ENCODE measurements at places on chromosomes 3 and 15. TPM values are rescaled to one million over a fixed set of nuclear protein-coding genes. Genes with fewer than 3 reads are reported as not detected.

DNA sequence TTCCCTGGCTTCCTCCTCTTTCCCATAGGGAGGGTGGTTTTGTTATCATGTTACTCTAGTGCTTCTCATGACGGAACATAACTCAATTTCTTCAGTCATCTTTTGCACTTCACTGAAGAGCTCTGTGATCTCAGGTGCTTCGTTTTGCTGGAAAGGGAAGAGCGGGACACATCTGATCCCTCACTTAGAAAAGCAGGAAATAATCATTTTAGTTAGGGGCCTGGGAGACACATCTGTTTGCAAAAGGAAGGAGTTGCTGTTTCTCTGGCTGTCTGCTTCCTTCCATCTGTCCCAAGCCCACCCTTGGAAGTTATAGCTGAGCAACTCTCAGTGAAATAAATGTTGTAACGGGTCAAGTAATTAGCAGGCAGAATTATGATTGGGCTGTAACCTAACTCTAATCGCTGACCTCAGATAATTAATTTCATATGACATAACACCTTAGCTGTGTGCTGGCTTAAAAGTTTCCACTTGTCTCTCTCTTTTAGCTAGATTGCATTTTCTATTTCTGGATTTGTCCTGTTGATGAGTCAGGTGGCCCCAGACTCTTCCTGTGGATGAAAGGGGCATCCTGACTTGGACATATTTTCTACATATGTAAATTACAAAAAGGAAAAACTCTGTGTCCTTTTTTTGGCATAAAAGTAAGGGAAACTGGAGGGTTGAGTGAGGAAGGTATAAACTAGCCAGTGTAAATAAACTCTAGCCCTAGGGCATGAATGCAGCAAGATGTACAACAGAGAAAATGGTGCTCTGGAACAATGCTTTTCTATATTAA lies 11.0 kb upstream of the FILIP1L start:
- no peak for DNase-seq

Gene SAMMSON
- total RNA-seq, result not detected

DNA sequence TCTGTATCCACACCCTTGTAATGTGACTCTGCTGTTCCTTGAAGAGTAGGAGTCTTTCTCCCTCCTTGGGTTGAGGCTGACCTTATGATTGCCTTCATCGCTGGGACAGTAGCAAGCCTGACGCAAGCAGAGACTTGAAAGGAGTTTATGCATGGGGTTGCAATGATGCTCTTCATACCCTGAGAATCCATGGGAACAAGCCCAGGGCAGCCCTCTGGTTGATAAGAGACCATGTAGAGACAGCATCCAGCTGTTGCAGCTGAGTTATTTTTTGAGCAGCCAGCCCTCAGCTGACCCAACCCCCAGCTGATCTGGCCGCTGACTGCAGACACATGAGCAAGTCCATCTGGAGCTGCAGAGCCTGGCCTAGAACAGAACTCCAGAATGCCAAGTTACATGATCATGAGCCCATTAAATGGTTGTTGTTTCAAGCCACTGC lies 60.6 kb upstream of the ARNT2 start:
- no peak for DNase-seq

GRCh38 chr15:62903437-62903836 lies 139.1 kb upstream of the TPM1 start:
- no peak for DNase-seq

- DNase-seq, result no peak
Measured at GRCh38 chr3:8632402-8633237, 12.0 kb downstream of the SSUH2 start.

Gene ACOX2
- not detected for total RNA-seq

Gene IMPG2
- 0.22 TPM for total RNA-seq

Gene SH2D7
- total RNA-seq, result not detected

- no peak for DNase-seq
Measured at GRCh38 chr3:71303627-71304200, 279.8 kb downstream of the FOXP1 start.

DNA sequence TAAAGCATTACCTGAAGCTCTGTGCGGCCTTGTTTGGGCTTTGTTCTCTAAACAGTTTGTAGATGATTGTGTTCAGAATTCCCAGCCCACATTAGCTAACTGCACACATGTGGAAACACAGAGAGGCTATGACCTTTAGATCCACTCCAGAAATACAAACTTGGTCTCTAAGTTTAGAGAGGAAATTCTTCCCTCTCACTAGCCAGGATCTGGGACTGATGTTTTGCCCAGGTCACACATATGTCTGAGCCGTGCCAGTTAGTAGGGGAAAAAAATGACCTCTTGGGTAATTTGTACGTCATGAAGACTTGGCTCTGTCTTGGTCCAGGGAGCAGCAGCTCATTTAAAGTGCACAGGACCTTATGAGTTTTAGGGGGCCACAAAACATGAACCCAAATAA lies 223.1 kb downstream of the RBMS3 start:
- DNase-seq, result no peak

- no peak for DNase-seq
Measured at GRCh38 chr3:171775943-171776342, 34.3 kb downstream of the PLD1 start.

DNA sequence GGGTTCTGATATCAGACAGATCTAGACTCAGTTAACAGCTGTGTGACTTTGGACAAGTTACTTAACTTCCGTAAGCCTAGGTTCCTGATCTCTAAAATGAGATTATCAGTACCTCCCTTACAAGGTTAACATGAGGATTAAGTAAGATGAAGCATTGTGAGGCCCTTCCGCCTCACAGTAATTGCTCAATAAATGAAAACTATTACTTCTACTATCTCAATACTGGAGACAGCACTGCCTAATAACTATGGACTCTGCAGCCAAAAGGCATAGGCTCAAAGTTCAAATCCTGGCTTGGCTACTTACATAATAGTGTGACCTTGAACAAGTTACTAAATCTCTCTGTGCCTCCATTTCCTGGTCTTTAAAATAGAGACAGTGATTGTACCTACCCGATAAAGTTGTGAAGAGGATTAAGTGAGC lies 82.0 kb upstream of the ATP11B start:
- no peak for DNase-seq

- no peak for DNase-seq
Measured at GRCh38 chr3:140062461-140062860, 127.5 kb downstream of the CLSTN2 start.

DNA sequence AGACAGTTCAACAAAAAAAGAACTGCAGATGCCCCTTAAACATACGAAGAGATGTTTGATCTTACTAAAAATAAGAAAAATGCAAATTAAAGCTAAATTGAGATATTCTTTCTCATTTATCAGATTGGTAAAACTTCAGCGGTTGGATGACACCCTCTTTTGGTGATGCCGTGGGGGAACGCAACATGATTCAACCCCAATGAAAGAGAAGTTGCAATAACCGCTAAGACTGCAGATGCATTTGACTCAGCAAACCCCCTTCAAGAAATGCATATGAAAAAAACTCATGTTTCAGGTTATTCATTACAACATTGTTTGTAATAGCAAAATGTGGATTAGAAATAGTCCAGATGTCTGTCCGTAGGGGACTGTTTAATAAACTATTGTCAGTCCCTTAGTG lies 3.6 kb downstream of the KLHL6 start:
- no peak for DNase-seq

DNA sequence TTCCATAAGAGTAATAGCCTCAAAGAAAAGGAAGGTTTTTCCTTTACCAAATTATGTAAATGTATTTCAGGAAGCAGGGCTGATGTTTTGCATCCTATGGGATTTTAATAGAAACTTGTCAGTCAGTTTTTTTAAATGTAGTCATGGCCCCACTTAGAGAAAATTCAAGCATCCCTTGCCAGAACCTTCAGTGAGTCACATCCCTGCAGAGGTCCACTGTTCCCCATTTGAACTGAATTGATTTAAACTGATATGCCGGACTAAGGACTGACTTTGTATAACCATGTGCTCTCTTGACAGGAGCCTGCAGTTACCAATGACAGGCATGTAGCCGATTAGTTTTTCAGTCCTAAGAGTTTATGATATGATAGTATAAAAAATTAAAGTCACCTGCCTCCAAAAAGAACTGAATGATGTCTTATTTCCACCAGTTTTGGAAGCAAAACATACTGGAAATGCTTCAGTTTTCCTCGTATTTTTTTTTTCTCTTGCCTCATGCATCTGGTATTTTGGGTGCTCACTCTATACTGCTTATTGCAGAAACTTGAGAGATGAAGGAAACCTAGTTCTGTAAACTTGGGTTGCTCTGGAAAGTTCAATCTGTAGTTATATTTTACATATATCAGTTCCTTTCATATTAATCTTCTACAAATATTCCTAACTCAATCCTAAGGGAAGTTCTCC lies 30.7 kb downstream of the LRTM1 start:
- no peak for DNase-seq

Gene STRIT1
- total RNA-seq, result not detected

- no peak for DNase-seq
Measured at GRCh38 chr3:73601481-73601880, 23.3 kb downstream of the PDZRN3 start.

GRCh38 chr3:45056608-45057301 lies 30.7 kb downstream of the CLEC3B start:
- no peak for DNase-seq

- DNase-seq, result no peak
Measured at GRCh38 chr15:61651267-61651666, 409.0 kb downstream of the VPS13C start.

GRCh38 chr15:56792211-56792610 lies 58.9 kb upstream of the ZNF280D start:
- no peak for DNase-seq

- no peak for DNase-seq
Measured at GRCh38 chr3:61564395-61565059, 3.2 kb downstream of the PTPRG start.

DNA sequence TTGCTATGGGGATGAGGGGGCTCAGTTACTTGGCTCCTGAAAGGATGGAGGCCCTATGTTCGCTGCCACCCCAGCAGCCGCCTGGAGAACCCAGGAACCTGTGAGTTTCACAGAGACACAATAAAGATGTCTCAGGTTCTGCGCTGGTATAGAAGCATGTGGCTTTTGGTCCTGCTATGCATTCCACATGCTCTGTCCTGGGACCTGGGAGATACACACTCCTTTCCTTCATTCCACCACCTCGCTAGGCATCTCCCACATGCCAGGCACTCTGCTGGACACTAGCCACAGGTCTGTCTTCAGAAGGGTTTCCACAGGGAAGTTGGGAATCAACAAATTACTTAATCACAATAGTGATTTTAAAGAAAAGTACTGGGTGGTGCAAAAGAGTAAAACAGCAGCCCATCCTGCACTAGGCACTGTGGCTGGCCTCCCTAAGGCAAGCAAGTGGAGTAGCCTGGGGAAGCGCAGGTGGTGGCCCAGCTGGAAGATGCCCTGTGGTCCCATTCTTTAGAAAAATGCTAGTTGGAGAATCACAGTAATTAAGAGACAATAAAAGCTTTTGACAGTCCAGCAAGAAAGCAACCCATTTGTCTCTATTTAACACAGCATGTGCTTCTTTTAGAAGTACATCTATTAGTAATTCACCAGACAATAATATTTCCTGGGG lies 408.9 kb upstream of the WNT5A start:
- no peak for DNase-seq

DNA sequence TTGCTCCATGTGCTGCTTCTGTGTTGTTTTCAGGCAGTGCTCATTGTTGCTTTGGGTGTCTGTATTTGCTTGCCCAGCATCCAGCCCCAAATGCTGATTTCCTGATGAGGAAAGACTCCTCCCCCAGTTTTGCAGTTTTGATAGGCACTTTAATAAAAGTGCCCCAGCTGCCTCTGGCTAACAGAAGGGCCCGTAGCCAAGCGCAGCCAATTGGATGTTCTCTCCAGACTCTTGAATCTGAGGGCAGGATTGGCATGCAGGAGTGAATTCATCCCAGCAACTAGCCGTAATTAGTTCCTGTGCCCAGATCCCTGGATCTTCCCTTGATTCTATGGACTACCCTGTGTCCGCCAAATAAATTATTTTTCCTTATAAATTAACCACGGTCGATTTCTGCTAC lies 14.8 kb upstream of the SEMA5B start:
- no peak for DNase-seq

Gene SERPINI2
- total RNA-seq, result not detected

Gene SGO1
- total RNA-seq, result 0.71 TPM

Gene AHSG
- not detected for total RNA-seq

DNA sequence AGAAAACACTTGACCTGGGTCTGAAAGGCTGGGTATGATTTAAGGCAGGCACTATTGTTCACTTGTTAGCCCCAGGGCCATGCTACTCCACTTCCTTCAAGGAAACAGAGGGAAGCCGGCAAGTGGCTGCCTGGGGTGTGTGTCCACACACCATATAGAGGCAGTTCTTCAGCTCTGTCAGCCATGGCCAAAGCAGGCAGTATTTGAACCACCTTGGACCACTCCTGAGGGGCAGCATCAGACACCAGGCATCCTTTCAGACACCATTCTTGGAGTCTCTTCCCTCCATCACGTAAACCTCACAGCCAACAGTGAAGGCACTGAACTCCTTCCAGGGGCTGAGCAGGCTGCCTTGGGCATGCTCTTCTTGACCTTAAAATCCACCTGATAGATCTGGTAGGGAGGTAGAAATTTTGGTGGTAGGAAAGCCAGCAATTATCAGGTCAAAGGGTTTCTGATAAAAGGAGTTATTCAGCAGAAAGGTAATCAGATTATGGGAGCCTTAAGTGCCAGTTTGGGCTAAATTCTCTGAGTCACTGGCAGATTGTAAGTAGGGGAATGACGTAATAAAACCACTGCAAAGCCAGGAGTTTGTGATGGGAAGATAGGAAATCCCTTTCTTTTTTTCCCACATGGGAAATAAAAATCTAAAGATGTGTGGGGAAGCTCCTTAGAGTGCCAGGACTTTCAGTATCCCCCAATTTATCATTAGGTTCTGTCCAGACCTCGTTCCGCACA lies 20.2 kb downstream of the TGFBR2 start:
- no peak for DNase-seq

DNA sequence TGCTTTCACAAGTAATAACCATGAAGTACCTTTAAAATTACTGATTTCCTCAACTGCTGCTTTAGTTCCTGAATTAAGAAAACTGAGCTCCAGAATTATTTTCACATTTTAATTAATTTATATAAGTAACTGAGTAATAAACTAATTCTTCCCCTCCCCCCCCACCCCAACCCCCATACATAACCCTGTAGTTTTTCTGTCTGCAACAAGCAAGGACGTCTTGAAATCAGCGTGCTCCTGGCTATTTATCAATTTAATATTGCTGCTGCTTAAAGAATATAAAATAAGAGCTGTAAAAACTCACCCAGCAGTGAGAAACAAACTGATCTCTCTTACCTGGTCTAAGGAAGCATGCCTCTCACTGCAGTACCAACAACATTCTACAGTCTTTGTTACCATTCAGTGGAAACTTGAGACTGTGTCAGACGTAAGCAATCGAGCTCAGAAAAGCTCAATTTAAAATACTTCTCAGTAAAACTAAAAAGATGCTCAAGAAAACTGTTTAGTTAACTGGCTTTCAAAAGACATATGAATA lies 121.0 kb downstream of the TFDP2 start:
- peak; percentile 14 for DNase-seq

GRCh38 chr3:112047264-112047663 lies 12.7 kb downstream of the TMPRSS7 start:
- no peak for DNase-seq

DNA sequence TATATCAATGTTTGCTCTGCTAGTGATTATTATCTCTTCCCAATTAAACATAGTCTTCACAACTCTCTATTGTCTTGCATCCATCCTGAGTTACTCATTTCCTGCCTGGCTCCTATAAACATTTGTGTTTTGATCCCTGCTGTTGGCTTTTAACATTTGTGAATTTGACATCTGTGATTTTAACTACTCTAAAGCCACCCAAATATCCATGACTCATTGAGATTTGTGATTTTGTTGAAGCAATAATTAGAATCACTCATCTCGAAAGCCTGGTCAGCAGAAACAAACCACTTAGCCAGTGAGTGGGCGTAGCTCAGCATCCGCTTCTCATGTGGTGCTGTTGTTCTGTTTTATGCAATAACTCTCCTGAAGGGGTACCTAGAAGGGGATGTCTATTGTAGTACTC lies 174.3 kb upstream of the ZBTB20 start:
- DNase-seq, result no peak

Gene C3orf20
- total RNA-seq, result 0.27 TPM

All from CD8-positive, alpha-beta T cell (primary cell).